ENCODE measurements at places on chromosomes 4 and X.

DNA sequence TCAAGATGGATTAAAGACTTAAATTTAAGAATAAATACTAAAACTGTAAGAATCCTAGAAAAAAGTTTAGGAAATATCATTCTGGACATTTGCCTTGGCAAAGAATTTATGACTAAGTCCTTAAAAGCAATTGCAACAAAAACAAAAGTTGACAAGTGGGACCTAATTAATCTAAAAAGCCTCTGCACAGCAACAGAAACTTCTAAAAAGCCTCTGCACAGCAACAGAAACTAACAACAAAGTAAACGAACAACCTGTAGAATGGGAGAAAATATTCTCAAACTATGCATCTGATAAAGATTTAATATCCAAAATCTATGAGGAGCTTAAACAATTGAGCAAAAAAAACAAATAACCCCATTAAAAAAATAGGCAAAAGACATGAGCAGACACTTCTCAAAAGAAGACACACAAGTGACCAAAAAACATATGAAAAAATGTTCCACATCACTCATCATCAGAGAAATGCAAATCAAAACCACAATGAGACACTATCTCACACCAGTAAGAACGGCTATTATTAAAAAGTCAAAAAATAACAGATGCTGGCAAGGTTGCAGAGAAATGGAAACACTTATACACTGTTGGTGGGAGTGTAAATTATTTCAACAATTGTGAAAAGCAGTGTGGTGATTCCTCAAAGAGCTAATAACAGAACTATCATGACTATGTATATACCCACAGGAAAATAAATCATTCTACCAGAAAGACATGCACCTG is 5.5 kb upstream of the OPRPN start:
- no peak for DNase-seq

DNA sequence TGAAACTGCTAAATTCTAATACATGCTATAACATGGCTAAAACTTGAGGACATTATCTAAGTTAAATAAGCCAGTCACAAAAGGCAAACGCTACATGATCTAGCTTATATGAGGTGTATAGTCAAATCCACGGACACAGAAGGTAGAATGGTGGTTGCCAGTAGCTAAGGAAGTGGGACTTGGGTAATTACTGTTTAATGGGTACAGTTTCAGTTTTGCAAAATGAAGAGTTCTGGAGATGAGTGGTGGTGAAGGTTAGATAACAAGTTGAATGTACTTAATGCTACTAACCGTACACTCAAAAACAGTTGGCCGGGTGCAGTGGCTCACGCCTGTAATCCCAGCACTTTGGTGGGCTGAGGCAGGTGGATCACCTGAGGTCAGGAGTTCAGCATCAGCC is 644.5 kb upstream of the DIPK2B start:
- peak; percentile 70 for DNase-seq

DNA sequence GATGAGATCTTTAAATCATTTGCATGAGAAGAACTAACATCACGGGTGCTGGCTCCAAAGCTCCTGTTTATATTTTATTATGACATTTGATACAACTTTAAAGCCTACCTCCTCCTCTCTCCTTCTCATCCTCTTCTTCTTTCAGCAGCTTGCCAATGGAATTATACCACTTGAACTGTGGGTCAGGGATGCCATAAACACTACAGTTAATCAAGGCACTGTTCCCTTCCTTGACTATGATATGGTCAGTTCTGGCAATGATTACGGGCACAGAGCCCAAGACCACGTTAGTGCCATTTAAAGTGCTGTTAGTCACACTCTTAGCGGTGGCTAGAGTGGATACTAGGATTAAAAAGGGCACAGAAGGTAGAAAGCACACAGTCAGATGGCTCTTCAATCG is 20.7 kb downstream of the MFAP3L start:
- DNase-seq: no peak

DNA sequence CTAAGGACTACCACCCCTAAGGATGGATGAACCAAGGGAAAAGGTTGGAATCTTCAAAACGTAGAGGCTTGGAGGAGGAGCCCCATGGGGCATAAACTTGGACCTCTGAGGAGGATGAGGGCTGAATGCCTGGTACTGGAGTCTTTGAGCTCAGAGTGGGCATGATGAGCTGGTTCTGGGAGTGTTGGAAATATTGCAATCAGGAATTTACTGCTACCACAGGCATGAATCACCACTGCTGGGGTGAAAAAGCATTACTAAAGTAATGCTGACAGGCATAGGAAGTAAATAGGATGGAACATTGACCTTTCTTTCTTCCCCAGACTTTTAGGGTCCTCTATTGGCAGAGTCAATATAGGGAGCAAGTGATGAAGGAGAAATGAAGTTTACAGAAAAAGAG is 105.8 kb upstream of the RPS6KA3 start:
- DNase-seq: no peak

DNA sequence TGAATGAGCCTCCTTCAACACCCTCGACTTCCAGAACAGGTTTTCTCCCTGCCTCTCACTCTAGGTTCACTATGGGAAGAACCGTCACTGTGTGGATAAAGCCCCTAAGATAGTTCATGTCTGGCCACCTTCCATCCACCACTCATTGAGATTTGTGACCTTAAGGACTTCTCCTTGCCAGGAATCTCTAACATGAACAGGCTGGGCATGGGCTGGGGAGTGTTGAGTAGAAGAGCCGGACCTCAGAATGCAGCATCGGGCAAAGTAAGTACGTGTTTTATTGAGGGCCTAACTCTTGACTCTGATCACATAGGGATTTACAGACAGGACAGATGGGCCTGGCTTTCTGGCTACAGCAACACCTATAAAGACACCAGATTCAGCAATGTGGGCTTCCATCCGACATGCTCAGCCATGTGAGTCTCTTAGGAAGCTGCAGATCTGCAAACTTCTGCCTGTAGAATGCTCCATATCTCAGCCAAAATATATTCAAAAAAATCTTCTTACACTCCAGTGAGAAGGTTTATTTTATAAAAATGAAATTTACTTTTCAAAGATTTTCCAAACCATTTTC is 26.4 kb upstream of the TRIM60 start:
- no peak for DNase-seq

- DNase-seq: no peak
These were observed 55.7 kb downstream of the SEPSECS start for GRCh38 chr4:25104591-25104990.

GRCh38 chr4:134634301-134634700 is 432.7 kb upstream of the PABPC4L start:
- no peak for DNase-seq

DNA sequence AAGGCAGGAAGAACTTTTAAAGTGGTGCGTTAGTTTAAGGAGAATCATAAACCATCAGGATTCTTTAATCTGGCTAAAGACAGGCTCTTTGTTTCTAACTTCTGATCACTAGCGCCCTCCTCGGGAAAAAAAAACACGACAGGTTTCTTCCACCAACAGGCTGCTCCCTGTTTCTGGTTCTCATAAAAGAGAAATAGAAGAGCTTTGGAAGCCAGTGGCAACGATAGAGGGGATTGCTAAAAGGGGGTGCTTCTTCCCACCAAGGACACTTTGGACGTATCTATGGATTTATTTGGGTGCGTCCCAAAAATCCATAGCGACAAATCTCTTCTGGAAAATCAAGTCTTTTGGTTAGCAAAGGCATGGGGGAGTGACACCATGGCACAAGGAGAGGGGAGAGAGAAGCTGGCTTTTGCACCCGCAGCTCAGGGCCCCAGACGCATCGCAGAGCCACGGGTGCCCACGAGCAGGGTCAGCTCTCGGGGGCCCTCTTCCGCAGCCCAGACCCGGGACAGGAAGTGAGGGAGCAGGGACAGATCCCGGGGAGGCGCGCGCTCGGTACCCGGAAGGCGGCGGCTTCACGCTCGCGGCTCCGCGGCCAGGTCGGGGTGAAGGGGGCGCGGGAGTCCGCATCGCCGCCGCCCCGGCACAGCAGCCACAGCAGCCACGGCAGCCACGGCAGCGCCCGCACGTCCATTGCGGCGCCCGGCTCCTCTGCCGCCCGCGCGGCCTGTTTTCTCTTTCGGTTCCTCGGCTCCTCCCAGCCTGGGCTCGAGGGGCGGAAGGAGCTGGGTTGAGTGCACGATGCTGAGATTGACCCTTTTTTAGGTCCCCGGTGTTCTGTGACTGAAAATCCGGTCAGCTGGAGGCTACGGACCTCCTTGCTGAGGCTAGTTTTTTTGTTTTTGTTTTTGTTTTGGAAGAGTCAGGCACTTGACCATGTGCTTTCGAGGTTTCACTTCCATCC is at the start of gene CTSO:
CTSO (minus strand) TSS at position 716 of the 967 bp plus-strand sequence; CDS start at position 697, 19 bp downstream.
- peak; percentile 73 for DNase-seq

DNA sequence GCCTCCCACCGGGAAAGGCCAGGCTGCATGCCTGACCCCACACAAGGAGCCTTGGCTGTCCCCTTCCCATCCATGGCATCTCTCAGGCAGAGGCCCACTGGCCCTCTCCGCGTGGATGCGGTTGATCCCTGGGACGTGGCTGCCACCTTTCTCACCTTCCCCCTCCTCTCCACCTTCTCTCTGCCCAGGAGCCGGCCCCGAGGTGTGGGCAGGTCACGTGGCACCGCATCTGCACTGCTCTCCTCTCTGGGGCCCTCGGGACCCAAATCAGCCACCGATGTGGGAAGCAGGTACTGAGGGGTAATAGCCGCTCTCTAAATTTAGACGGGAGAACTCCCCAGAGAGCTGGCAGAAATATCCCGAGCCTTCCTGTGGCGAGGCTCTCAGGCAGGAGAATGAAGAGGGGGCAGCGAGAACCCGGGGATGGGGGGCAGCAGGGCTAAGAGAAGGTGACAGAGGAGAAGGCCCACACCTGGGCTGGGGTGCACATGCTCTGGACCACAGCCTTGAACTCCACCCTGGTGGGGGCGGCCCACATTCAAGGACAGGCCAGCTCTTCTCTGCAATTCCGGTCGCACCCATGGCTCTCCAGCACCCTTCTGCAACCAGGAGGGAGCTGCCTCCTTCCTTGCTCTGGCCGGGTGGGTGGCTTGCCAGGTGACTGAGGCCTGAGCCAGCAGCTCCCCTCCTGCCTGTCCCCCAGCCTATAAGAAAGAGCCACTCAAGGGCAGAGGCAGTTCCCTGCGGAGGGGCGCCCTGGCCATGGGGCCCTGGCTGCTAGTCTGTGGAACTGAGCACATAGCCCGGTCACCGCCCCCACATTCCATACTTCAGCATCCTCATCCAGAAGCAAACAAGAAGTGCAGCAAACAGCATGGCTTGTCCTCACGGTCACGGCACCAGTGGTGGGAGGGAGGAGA is 9.6 kb upstream of the DUSP9 start:
- no peak for DNase-seq

DNA sequence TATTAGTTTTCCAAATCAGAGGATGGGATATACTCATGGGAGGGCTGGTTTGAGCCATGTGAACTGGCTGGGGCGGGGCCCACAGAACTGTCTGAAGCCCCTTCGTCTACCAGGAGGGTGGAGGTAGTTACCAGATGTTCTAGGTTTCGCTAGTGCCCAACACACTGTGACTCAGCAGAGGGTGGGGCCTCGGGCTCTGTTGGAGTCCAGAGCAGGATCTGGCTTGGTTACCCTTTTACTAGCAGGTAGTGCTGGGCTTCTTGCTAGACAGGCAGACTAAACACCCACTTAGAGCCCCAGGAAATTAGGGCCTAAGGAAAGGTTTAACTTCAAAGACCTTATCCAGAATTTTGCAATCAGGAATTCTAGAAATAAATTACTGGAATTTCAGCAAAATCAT is 56.2 kb upstream of the CHRDL1 start:
- no peak for DNase-seq

DNA sequence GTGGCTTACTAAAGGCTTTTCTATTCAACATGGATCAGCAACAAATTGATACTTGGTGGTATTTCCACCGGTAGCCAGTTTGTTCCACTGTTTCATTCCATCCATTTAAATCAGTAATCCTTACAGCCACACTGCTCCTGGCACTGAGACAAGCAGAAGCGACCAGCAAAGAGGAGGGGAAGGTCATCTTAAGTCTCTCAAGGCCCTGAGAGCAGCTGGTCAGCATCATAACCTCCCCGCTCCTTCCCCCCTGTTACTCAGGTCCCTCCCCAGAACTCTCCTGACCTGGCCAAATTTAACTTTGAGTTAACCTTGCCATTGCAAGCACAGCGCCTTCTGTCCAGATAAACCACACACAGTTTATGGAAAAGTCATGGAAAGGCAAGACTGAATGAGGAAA is 331.3 kb upstream of the KLF3 start:
- no peak for DNase-seq

DNA sequence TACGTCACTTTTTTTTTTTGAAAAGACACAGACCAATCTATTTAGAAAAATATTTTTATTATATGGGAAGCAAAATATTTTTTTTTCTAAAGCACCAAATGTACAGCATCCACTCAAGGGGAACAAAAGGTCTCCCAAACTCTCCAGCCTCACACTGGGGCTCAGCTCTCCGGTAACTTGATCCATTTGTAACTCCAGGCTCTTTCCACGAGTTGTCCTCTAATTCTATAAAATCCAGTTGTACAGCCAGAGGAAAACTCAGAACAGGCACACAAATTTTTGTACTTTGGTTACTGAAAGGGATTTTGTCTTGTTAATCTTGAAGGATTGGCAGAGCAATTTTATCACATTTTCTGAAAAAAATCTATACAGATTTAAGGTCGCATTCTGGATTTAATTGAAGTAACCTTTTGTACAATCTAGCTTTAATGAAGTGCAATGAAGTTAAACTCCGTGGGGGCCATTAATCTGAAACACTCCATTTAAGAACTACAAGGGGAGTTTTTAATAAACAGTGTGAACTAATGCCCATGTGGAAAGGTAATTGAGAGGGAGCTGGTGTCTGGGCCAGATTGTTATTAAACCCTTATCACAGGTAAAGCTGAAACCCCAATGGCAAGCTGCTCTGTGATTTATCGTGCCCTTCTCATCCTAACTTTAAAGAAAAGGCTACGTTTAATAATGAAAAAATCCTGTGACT is 161.2 kb upstream of the FRG1 start:
- no peak for DNase-seq

GRCh38 chr4:38283724-38284123 is 323.5 kb downstream of the PTTG2 start:
- DNase-seq: no peak

Measured in activated CD4-positive, alpha-beta T cell treated with anti-CD3 and anti-CD28 coated beads, Interleukin-2, Interleukin-6, amounts not matched to agents 100 ng/mL and 50 ng/mL, durations not matched to agents 16 hours and 8 hours (primary cell).